ENCODE measurements at places on chromosomes 4 and X.

GRCh38 chrX:118221270-118221669, 104.7 kb upstream of the KLHL13 start:
- no peak for DNase-seq

DNA sequence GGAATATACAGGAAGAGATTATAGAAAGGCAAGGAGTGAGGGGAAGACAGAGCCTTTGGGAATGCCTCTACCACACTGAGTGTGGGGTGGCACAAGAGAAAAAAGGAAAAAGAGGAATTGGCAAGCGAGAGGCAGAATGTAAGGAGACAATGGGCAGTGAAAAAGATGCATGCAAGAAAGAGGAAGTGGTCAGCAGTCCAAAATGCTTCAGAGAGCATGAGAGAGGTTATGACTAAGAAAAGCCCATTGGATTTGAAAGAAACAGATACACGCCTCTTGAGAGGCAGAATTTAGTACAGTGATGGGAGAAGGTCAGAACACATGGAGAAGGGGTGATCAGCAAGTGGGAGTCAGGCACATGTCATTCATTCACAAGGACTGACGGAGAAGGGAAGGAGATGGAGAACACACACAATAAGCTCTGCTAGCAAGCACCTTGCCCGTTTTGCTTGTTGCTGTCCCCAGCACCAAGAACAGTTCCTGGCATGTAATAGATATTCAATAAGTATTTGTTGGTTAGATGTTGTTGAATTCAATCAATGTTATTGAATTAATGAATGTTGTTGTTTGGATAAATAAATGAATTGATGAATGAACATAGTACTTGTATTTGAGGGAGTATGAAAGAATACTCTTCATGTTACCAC, 6.3 kb downstream of the DCHS2 start:
- DNase-seq = no peak

- DNase-seq = no peak
Observed at GRCh38 chr4:104128031-104128849, 366.5 kb downstream of the CXXC4 start.

GRCh38 chr4:130197946-130198345, 1102.0 kb downstream of the C4orf33 start:
- DNase-seq = no peak

- no peak for DNase-seq
Observed at GRCh38 chr4:145011636-145012035, 86.4 kb downstream of the ANAPC10 start.

DNA sequence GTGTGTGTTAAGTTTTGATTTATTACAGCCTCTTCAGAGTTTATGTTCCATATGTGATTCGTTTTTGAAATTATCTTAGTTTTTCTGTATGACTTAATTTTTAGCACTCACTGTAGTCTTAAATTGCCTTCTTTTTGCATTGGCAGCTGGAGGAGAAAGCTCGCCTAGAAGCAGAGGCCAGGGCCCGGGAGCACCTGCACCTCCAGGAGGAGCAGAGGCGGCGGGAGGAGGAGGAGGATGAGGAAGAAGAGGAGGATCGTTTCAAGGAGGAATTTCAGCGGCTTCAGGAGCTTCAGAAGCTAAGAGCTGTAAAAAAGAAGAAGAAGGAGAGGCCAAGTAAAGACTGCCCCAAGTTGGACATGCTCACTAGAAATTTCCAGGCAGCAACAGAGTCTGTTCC, 56.6 kb downstream of the TNIP2 start:
- DNase-seq = no peak

DNA sequence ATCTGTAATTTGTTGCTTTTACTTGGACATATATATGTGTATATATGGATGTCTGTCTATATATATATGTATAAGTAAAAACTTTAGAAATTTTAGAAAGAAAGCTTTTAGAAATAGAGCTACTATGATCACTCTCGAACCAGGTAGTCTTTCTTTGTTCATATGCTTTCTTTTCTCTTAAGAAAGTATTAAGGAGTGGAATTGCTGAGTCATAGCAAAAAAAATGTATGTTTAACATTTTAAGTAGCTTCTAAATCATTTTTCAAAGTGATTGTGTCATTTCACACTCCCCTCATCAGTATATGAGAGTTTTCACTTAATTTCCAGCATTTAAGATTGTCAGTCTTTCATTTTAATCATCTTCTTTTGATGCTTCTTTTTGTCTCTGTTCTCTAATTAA, 447.9 kb upstream of the TECRL start:
- no peak for DNase-seq

DNA sequence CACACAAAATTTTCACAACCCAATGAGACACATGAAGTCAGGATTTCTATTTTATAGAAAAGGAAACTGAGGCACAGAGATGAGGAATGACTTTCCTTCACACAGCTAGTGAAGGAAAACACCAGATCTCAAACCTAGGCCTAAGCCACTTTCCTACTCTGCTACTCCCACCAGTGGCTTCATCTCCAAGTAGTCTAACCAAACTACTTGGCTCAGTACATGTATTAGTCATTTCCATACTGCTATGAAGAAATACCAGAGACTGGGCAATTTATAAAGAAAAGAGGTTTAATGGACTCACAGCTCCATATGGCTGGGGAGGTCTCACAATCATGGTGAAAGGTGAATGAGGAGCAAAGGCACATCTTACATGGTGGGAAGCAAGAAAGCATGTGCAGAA, 196.6 kb downstream of the EVC2 start:
- no peak for DNase-seq

DNA sequence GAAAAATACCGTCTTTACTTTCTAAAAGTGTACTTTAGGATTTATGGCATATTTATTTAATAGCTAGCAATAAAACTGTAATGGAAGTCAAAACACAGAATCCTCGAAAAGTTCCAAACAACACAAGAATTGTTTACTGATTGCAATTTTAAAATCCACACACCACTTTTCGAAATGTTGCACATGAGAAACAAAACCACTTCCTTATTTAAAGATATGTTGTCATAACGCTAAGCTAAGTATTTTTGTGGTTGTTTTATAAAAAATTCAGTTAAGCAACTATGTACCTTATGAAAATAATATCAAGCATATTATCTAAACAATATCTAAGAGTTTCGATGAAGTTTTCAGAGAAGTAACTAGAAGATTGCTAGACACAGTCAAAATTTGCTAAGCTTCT, 344 bp downstream of the TMPRSS11D start:
- no peak for DNase-seq

DNA sequence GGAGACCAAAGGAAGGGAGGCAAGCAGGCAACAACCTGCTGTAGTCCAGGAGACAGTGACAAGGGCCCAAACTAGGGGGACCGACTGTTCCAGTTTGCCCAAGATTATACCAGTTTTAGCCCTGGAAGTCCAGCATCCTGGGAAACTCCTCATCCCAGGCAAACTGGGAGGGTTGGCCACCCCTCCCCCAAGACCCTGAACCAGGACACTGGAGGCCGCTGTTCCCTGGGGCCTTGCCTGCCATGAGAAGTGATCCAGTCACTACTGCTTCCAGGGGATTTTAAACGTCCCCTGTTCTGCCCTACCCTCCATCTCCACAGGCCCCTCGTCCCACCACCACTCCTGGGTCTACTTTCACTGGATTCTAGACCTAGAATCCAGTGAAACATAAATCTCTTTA, 4.3 kb upstream of the DGAT2L6 start:
- no peak for DNase-seq

GRCh38 chrX:48719958-48720357, 23.4 kb downstream of the SUV39H1 start:
- DNase-seq = no peak

DNA sequence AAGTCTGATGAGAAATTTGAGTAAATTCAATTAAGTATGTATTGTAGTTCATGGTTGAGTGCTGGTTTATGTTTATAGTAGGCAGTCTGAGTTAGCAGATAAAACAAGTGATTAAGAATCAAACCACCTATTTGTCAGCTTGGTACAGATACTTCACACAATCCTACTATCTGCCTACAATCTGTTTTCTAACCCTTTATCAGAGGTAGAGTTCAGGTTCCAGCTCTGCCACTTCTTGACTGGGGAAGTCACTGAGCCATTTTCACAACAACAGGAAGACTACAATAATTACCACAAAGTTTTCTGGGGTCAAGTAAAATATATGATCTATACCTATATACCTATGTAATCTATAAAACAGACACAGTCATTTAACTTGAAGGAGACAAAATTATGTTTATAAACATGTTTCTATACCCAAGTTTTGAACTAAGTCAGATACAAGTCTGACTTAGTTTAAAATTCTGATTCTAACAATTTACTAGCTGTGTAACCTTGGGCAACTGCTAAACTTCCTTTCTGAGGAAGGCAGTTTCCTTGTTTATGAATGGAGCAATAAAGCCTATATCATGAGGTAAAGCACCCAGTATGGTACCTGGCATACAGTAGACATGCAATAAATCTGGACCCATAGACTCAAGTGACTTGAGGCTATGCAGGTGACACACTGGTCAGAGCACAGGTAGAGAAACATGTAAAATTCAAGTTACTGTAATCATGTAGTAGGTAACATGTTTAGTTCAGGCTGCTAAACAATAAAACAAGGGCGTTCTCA, 37.2 kb upstream of the BDH2 start:
- DNase-seq = no peak

DNA sequence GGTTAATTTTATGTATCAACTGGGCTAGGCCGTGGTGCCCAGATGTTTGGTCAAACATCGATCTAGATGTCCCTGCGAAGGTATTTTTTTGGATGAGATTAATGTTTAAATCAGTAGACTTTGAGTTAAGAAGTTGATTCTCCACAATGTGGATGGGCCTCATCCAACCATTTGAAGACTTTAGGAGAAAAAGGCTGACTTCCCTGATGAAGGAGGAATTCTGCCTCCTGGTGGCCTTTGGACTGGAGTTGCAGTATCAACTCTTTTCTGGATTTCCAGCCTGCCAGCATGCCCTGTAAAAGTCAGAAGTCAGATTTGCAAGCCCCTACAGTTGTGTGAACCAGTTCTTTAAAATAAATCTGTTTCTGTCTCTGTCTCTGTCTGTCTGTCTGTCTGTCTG, 91.4 kb downstream of the STK32B start:
- DNase-seq = peak; percentile 64

- no peak for DNase-seq
Observed at GRCh38 chrX:12423346-12423745, 285.1 kb downstream of the FRMPD4 start.

DNA sequence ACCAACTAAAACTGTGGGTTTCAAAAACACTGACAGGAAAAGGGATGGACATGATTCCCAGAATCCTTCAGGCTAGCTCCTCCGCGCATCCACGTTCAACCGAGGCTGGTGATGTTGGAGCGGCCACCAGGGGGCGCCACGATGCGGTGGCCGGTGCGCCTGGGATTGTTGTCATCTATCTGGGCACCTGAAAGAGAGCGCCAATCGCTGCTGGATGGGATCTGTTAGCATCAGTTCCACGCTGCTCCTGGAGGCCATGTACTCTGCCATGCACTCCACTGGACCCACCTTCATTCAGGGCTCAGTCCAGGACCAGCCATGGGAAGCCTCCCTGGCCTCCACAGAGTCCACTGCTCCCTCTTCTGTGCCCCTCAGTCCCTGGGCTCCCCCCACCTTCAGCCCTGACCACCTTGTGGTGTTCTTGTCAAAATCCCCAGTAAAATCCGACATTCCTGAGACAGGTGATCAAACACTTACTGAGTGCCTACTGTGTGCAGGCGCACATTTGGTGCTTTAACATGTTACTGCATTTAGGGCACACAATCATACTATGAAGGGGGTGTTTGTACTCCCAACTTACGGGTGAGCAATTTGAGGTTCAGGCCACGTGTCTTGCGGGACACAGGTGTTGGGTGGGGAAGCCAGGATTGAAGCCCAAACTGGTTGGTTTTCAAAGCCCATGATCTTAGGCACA, 71.1 kb downstream of the CRMP1 start:
- DNase-seq = no peak

- no peak for DNase-seq
Observed at GRCh38 chr4:77104388-77104787, 28.6 kb upstream of the CCNI start.

DNA sequence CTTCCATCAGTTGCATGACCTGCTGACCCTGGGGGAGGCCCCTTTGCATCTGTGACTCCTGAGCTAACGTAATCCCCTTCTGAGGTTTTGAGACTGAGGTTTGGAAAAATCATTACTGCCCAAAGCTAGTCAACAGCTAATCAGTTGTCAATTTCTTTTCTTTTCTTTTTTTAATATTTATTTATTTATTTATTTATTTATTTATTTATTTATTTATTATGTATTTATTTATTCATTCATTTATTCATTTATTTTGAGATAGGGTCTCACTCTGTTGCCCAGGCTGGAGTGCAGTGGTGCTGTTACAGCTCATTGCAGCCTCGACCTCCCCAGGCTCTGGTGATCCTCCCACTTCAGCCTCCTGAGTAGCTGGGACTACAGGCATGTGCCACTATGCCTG, 25.1 kb upstream of the FHL1 start:
- DNase-seq = no peak

GRCh38 chr4:13478707-13479106, 5.4 kb downstream of the RAB28 start:
- DNase-seq = no peak

- peak; percentile 30 for DNase-seq
Observed at GRCh38 chr4:27048429-27049238, 188.0 kb downstream of the STIM2 start.

GRCh38 chr4:5650040-5650439, 58.3 kb downstream of the EVC2 start:
- DNase-seq = no peak

DNA sequence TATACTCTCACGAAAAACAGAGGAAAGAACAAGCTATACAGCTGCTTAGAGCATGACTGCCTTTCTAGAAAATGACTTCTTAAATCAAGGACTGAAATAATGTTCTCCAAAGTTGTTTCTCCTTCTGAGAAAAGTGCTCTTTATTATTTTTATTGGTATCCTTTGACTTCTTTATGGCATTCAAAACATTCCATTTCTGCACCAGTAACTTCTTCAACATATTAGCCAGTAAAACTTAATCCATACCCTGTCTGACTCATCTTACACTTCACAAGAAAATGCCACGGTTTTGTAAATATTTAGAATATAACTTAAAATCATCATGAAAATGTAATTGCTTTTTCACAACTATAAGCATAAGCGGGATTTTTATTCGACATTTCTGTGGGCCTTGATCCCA, 180.4 kb downstream of the NR3C2 start:
- DNase-seq = peak; percentile 70

GRCh38 chrX:12441381-12442128, 303.3 kb downstream of the FRMPD4 start:
- DNase-seq = no peak

GRCh38 chr4:67371615-67372014, 173.7 kb downstream of the CENPC start:
- DNase-seq = no peak

DNA sequence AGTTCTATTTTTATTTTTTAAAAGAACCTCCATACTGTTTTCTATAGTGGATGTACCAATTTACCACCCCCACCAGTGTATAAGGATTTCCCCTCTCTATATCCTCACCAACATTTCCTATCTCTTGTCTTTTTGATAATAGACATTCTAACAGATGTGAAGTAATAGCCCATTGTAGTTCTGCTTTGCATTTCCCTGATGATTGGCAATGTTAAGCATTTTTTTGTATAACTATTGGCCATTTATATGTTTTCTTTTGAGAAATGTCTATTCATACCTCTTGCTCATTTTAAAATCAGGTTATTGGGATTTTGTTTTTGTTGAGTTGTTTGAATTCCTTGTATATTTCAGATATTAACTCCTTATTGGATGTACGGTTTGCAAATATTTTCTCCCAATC, 251.1 kb upstream of the HTR2C start:
- DNase-seq = no peak
